Stimulated activated CD4-positive, alpha-beta T cell treated with anti-CD3 and anti-CD28 coated beads, TNF-alpha, amount 100 ng/mL, for 24 hours (primary cell): ENCODE measurements at places on chromosomes 1 and 21.

DNA sequence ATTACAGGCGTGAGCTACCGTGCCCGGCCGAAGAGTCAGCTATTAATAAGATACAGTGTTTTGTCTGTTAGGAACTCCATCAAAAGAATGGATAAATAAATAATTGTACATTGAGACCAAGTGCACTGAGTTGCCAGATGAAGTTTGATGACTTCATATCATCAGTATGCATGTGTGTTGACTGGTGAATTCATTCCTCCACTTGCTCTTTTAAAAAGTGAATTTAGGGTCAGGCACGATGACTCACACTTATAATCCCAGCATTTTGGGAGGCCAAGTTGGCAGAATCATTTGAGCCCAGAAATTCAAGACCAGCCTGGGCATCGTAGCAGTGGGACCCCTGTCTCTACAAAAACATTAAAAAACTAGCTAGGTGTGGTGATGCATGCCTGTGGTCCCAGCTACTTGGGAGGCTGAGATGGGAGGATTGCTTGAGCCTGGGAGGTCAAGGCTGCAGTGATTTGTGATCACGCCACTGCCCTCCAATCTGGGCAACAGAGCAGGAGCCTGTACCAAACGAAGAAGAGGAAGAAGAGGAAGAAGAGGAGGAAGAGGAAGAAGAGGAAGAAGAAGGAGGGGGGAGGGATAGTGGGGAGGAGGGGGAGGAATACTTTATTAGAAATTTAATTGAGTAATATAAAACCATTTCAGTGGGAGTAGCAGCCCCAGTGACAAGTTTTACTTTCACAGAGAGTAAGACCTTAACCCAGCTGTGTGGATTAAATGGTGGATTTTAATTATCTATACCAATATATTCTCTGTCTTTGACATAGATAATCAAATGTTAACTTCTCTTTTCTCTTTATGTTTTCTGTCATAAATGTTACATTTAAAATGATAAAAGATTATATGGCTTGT is 74.9 kb downstream of the CCDC18 start:
- DNase-seq, result no peak

GRCh38 chr21:35172231-35172630 is 123.1 kb upstream of the RUNX1 start:
- no peak for DNase-seq

DNA sequence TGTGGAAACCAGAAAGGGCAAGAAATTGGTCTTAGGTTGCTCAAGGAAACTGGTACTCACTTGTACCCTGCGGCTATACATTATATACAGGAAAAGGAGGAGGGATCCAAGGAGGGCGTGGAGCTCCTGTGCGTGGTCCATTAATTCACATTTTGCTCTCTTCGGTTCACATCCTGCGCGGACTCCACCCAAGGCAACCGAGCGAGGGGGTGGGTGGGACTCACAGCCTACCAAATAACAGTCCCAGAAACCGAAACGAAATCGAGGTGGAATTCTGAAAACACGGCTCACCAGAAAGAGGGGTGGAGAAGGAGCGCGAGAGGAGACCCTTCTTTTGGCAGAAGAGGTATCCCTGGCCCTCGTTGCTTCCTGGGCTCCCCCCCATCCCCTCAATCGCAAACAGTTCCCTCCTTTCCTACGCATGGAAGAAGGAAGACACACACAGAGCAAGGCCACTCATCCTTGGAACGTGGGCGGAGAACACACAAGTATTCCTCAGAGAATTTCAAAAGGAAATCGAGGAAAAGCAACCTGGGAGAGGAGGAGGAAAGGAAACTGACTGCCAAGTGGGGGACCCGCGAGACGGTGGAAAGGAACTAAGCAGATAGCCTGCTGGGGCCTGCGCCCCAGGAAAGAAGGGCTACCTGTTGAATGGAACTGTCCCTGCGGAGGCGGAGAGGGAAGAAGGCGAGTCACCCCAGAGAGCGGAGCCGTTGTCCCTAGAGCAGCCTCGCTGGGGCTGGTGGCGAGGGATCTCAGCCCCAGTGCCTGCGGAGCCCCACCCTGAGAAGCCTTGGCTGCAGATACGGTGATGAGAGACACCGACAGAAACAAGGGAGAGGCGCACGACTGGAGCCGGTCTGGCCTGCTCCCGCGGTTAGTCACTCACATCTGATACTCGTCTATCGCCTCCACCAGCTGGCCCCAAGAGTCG is 705 bp downstream of the AIDA start:
- peak; percentile 60 for DNase-seq

DNA sequence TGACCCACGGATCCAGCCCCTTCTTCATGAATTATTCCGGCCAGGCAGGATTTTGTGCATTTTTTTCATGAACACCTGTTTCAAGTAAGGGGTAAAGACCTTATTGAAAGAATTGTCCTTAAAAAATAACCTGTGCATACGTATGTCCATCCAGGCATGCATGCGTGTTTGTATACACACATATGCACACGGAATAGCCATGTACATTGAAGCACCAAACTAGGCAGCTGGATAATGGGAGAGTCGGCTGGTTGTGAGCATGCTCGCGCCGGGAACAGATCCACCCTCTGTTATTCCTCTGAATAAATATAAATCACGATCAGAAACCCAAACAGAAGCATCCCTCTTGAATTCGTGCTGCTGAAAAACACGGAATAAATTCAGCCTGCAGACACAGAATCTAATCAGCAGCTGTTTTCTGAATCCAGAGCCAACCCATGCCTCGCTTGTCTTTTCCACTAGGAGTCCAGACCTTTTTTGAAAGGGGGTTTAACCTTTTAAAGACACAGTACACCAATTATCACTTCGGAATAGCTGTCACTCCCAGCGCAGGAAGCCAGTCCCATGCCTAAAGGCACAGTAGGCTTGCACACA is at the start of gene HIVEP3:
TSS of gene HIVEP3 (minus strand) at position 473 of the 594 bp plus-strand sequence.
- DNase-seq, result no peak

- no peak for DNase-seq
Observed at GRCh38 chr1:110928191-110928590, 35.5 kb downstream of the LRIF1 start.

DNA sequence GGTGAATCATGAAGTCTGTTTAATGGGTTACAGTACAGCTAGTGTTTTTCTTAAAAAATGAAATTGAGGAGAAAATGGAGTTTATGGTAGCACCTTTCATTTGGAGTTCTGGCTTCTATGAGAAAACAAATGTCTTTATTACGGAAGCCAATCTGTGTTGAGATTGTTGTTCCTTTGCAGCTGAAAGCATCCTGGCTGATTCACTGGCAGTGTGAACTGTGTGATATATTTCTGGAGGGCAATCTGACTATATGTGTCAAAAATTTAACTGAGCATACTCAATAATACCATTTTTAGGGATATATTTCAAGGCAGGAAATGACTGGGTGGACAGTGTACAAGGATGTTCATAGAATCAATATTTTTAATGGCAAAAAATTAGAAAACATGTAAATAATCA is 46.6 kb upstream of the LYST start:
- no peak for DNase-seq

DNA sequence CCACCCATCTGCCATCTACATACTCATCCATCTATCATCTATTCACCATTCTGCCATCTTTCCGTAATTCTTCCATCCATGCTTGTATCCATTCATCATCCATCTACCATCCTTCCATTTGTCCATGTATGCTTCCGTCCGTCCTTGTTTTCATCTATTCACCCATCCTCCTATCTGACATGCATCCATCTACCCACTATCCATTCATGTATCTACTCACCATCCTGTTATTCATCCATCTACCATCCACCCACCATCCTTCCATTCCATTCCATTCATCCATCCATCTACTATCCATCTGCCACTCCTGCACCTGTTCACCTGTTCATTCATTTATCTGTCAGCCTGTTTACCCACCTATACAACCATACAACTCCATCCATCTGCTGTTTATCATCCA is 86.2 kb downstream of the TRIM11 start:
- DNase-seq, result no peak

DNA sequence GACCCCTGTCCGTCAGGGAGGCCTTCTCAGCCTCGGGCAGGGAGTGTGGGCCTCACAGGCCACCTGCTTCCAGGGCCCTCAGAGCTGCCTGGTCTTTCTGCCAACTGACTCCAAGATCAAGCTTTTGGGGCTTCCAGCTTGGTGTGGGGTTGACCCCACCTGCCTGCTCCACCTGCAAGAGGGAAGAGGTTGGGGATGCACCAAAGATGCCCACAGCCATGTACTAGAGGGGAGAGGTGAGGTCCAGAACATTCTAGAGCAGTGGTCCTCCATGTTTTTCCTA is 266.7 kb upstream of the VAMP3 start:
- no peak for DNase-seq

DNA sequence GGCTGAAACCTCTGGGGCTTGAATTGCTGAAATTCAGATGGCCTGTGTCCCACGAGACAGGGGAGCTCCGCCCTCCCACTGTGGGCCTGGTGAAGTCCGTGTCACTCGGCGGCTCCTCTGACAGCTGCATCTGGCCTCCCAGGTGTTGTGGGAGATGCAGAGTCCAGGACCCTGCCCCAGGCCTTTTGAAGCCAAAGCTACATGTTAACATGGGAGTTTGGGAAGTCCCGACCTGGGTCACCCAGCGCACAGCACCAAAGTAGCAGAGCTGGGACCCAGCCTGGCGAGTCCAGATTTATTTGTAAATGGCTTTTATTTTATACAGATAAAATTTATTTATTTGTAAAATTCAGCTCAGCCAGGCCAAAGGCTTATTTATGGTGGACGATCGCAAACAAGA is 28.9 kb downstream of the SLC37A1 start:
- DNase-seq, result no peak

- DNase-seq, result no peak
Observed at GRCh38 chr1:208054911-208055379, 144.0 kb upstream of the CD34 start.

- peak; percentile 22 for DNase-seq
Observed at GRCh38 chr1:26126321-26127084, 14.9 kb downstream of the PDIK1L start.

- DNase-seq, result no peak
Observed at GRCh38 chr1:187691439-187691838, 862.7 kb downstream of the PLA2G4A start.

GRCh38 chr1:36522021-36522420 is 39.3 kb upstream of the CSF3R start:
- no peak for DNase-seq

- no peak for DNase-seq
Observed at GRCh38 chr1:40621821-40622450, 43.5 kb downstream of the RIMS3 start.

- no peak for DNase-seq
Observed at GRCh38 chr1:7360526-7360925, 410.6 kb upstream of the VAMP3 start.

DNA sequence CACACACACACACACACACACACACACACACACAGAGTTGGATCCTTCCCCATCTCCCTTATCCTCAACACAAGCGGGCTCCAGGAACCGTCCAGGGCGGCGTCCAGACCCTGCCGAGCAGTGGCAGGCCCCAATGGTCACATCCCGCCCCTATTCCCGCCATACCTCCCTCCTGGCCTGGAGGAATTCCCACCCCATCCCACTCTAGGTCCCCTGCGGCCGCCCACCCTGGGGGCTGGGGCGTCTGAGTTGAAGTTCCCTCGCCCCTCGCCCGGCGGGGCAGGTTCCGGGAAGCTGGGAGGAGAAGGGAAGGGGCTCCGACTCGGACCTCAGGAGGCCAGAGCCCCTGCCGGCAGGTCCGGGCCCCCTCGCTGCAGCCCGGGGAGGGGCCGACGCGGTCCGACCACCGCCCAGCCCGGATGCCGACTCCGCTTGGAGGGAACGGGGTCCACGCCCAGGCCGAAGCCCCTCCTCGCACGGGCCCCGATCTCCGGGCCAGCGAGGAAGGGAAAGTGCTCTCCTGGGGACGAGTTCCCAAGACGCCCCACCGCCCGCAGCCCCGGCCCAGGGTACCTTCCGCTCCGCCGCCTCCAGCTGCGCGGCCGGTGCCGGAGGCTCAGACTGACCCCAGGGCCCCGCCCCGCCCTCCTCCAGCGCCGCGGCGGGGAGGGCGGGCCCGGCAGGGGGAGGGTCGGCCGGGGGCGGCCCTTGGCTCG is at the start of gene RHOC:
TSS of gene RHOC (minus strand) at position 623 of the 716 bp plus-strand sequence. CDS start 3,328 bp downstream, outside the sequence.
- DNase-seq, result no peak

DNA sequence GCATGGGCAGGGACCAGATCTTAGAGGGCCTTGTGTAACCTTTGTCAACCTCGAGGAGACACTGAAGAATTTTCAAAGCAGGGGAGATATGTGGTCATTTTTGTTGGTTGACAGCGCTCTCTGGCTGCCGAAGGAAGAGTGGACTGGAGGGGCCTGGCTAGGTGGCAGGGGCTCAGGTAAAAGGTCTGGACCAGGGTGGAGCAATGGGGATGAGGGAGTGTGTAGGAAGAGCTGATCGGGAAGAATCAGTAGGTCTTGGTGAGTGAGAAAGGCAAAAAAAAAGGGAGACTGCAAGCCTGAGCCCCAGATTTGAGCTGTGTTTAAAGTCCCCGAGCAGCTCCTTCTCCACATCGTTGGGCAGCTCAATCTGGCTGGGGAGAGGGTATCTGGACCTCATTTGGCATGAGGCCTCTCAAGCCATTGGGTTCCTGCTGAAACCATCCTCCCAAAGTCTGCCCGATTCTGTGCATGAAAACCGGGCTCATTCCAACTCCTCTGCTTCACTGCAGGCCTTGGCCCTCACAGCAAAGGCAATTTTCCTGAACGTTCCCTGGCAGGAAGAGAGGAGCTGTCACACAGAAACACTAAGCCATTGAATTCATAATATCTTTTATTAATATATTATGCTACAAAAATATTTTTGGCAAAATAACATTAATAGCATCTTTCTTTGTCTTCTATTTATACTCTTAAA is 237.1 kb downstream of the TRABD2B start:
- no peak for DNase-seq

- no peak for DNase-seq
Observed at GRCh38 chr1:7857985-7858384, 5.1 kb upstream of the UTS2 start.

DNA sequence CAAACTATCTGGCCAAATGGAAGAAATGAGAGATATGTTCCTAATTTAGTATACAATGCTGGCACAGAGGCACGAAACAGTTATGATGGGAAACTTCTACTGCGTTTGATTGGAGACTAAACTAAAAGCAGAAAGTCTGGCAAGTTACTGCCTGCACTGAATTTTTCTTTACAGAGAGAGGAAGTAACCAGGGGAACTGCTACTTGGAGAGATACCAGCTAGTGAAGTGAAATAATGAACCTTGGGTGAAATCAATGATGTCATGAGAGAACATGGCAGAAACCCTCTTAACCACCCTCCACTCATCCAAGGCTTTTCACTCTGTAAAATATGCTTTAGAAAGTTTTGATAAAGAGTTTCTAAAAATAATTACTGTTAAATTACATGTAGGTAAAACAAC is 29.3 kb downstream of the NIBAN1 start:
- DNase-seq, result no peak

GRCh38 chr1:234751678-234752077 is 141.7 kb upstream of the IRF2BP2 start:
- DNase-seq, result no peak

- no peak for DNase-seq
Observed at GRCh38 chr1:25356848-25357247, 18.7 kb downstream of the TMEM50A start.

- no peak for DNase-seq
Observed at GRCh38 chr1:111802110-111802509, 46.4 kb downstream of the DDX20 start.

DNA sequence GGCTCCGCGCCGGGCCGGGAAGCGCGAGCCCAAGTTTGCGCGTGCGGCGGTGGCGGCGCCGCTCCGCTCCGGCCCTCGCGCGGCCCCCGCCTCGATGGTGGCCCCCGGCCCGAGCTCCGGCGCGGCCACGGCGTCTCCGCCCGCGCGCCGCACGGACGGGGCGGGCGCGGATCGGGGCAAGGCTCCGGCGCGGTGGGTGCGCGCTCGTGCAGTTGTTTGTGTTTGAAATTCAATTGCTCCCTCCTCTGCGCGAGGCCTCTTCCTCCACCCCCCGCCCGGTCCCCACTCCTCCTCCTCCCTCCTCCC is at the start of gene HDGF:
TSS of gene HDGF (minus strand) at position 225 of the 306 bp plus-strand sequence. CDS start 246 bp downstream, outside the sequence.
- no peak for DNase-seq
